ENCODE measurements at places on chromosomes 7 and 10.

- no peak for DNase-seq
Observed at GRCh38 chr10:90205340-90205739, 503.9 kb downstream of the KIF20B start.

DNA sequence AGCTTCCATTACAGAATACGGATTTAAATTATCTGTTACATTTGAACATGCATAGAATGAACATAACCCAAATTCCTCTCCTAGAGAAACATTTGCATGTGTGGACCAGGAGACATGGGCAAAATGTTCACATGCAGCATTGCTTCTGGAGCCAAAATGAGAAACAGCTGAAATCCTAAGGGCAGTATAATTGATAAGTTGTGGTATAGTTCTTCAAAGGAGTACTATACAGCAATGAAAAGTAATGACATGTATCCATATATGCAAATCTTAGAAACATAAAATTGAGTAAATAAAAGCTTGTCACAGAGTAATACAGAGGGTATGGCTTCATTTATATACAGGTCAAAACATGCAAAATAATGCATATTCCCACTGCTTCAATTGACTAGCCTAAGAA lies 77.1 kb downstream of the RAB11FIP2 start:
- DNase-seq = no peak

DNA sequence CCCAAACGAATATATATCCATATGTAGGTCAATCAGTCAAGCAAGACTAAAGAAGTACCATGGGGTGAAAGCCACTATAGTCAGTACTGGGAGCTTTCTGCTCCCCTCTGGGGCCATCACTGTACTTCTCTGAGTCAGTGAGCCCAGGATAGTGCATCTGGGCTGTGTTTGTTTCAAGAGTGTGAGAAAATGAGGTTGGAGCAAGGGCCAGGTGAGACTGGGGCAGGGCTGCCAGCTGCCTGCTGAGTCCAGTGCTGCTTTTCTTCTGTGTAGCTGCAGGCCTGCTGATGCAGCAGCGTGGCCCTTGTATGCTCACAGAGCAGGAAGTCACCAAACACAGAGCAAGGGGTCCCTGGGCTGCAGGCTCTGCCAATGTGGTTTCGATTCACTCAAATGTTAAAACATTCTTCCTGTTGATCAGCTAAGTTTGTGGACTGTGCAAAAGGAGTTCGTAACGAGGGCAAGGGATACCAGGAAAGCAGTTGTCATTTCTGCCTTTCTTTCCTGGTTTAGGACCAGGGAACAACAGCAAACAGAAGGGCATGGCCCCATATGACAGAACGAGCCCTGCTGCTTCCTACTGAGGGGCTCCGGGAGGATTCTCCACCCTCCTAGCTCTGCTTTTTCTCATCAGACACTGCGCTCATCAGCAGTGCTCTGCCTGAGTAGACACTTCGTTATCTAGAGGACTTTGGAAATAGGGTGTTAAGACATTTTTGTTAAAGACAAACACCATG lies 65.4 kb upstream of the TNS3 start:
- no peak for DNase-seq

DNA sequence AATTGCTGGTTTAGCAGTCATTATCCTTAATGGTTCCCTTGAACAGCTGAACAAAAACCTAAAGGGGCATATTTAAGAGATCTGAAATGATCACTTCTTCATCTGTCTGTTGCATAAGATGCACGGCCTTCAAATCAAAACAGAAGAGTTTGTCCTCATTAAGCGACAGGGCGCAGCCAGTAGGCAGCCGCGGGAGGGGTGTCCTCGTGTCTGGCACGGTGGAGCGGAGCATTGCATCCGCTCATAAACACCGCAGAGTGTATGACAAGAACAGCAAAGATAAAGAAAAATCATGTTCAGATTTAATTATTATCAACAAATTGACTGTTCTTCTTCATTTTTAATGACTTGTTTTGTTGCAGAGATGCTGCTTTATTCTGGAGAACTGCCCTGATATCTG lies 255.6 kb upstream of the ADARB2 start:
- DNase-seq = no peak

- no peak for DNase-seq
Observed at GRCh38 chr10:28681291-28681763, 4.0 kb downstream of the BAMBI start.

- no peak for DNase-seq
Observed at GRCh38 chr10:103605359-103606096, 112.0 kb downstream of the NEURL1 start.

DNA sequence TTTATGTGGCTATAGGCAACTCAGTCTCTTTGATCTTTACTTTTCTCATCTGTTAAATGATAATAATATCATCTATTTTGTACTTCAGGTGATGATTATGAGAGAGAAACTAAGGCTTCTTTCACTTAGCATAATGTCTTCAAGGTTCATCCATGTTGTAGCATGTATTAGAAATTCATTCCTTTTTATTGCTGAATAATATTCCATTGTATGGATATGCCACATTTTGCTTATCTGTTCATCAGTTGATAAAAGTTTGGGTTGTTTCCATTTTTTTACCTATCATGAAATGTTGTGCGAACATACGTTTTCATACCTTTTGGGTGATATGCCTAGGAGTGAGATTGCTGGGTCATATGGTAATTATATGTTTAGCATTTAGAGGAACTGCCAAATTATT lies 7.2 kb upstream of the CDK13 start:
- no peak for DNase-seq

- DNase-seq = no peak
Observed at GRCh38 chr7:15586266-15586665, 24.5 kb upstream of the AGMO start.

GRCh38 chr7:117489016-117489415 lies 9.2 kb downstream of the CFTR start:
- DNase-seq = no peak

GRCh38 chr7:22629056-22629455 lies 97.9 kb upstream of the IL6 start:
- no peak for DNase-seq

DNA sequence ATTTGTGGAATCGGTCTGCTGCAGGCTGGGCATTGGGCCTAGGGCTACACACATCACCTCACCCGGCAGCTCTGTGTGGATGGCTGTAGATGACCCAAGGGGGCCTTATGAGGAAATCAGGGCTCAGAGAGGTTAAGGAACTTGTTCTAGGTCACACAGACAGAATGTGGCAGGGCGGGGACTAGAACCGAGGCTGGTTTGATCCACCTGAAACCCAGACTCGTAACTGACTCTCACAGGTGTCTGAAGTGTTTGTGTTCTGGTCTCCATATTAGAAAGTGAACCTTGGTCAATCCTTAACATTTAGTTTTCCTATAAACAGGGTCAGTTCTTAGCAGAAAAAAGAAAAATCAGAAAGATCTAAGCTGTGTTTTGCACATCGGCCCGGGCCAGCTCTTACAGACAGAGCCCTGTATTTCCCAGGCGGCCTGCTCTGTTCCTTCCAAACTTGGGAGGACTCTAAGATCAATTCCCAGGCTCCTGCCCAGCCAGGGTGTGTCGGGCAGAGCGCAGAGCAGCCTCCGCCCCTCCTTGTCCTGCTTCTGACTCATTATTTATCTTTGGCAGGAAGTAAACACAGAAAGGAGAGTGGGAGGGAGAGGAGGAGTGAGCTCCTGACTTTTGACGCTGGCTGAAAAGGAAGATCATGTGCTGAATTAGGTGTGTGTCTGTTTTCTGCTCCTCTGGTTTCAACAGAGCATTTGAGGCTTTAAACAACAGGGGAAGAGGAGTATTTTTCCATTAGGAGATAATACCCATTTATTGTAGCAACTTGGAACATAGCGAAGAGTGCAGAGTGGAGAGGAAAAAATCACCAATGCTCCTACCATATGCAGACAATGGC lies 74.1 kb downstream of the TACC2 start:
- DNase-seq = no peak

GRCh38 chr7:112147793-112148361 lies 58.3 kb downstream of the DOCK4 start:
- no peak for DNase-seq

- DNase-seq = no peak
Observed at GRCh38 chr10:3287572-3288445, 115.2 kb upstream of the PITRM1 start.

- DNase-seq = no peak
Observed at GRCh38 chr10:62025901-62026879, 124.7 kb downstream of the ARID5B start.

DNA sequence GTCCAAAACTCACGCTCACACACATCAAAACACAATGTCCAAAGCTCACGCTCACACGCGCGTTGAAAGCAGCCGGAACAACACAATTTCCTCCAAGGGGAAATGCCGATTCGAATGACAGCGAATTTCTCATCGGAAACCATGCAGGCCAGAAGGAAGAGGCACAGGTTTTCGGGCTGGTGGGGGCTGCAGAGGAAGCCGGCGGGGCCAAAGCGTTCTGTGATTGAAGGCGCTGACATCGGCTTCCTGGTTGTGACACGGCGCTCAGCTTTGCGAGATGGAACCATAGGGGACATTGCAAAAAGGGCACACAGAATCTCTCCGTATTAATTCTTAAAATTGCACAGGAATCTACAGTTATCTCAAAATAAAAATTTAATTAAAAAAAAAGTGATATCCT lies 61.3 kb downstream of the FOXL3 start:
- peak; percentile 30 for DNase-seq

- DNase-seq = no peak
Observed at GRCh38 chr7:33503014-33503413, 373.6 kb downstream of the BBS9 start.

- no peak for DNase-seq
Observed at GRCh38 chr7:46449743-46450142, 528.7 kb upstream of the IGFBP3 start.

GRCh38 chr10:108787932-108788331 lies 1135.4 kb downstream of the XPNPEP1 start:
- DNase-seq = no peak

GRCh38 chr7:29322023-29322712 lies 127.6 kb downstream of the CHN2 start:
- no peak for DNase-seq

GRCh38 chr10:35007858-35008301 lies 82.3 kb downstream of the CUL2 start:
- no peak for DNase-seq

DNA sequence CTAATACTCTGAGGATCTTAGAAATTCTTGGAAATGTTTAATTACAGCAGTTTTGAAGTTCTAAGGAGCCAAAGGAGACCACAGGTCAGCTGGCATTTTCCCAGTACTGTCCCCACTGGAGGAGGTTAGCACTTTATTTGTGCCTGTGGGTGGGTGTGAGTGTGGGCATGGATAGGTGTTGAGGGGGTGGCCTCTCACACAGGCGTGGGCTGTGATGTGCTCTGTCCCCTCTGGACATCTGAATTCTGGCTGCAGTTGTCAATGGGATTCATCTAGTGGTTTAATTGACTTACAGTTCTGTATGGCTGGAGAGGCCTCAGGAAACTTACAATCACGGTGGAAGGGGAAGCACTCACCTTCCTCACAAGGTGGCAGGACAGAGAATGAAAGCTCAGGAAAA lies 135.4 kb upstream of the NAMPT start:
- no peak for DNase-seq

GRCh38 chr7:39733881-39734632 lies 110.7 kb downstream of the RALA start:
- no peak for DNase-seq

GRCh38 chr10:103763374-103764202 lies 91.8 kb downstream of the SH3PXD2A start:
- DNase-seq = no peak

DNA sequence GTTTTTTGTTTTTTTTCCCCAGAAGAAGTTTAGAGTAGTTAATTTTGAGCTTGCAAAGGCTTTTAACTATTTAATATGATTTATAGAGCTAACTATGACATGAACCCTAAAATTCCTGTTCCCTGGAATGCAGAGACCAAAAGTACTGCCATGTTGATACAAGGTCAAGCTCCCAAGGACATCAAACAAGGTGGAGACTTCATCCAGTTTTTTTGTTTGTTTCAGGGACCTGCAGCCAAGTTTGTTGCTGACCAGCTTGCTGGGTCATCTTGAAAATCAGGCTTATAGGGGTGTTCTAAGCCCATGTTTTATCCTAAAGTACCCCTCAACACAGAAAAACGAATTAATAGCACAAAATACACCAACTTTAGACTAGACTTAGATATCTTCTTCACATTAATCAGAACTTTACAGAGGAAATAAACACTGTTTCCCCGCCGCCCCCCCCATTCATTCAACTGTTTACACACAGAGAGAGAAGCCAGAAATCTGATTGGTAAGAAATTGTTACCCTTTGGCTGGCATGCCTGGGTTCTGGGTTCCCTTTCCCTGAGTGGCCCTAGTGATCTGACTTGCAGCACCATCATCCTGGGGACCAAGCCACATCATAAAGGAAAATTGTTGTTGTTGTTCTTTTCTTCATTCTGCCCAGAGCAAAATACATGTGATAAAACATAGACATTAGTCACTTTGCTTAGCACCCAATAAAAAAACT lies 860.5 kb downstream of the CCSER2 start:
- no peak for DNase-seq

Data from stimulated activated CD4-positive, alpha-beta T cell treated with anti-CD3 and anti-CD28 coated beads, Interleukin-15, amount 100 ng/mL, for 1 hour (primary cell).